ENCODE measurements at places on chromosomes 16 and 17. TPM values are rescaled to one million over a fixed set of nuclear protein-coding genes. Genes with fewer than 3 reads are reported as not detected.
A peak's percentile ranks its signal among the peaks of the same experiment; 100 is the strongest.

DNA sequence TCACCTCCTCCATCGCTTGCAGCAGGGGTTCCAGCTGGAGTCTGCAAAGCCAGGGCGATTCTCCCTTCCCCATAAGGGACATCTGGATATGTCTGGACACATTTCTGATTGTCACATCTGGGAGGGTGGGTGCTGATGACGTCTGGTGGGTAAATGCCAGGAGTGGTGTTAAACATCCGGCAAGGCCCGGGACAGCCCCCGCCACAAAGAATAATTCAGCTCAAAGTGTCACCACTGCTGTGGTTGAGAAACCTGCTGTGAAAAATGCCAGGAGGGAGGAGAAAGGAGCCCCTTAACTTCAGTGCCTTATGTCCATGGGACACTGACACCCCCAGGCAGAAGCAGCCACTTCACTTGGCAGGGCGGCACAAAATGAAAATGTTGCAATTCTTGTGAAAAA, 179.4 kb upstream of the SDK2 start:
- no peaks in the 10 kb centered on the region for H3K36me3 ChIP-seq
- H3K27ac ChIP-seq, result no peak overlapping the region
- DNase-seq, result peak; percentile 14

GRCh38 chr17:65243838-65244625, 106.9 kb downstream of the RGS9 start:
- H3K27ac ChIP-seq, result no peak overlapping the region
- H3K4me1 ChIP-seq, result peaks cover 8% of the 10 kb centered on the region
- H3K36me3 ChIP-seq, result no peaks in the 10 kb centered on the region
- H3K27me3 ChIP-seq, result peaks cover 2% of the 10 kb centered on the region

GRCh38 chr16:17382949-17383863, 87.6 kb downstream of the XYLT1 start:
- no peaks in the 10 kb centered on the region for H3K36me3 ChIP-seq
- H3K27me3 ChIP-seq, result no peaks in the 10 kb centered on the region
- no peak overlapping the region for H3K4me3 ChIP-seq
- H3K27ac ChIP-seq, result no peak overlapping the region
- H3K4me1 ChIP-seq, result peaks cover 29% of the 10 kb centered on the region
- no peak for DNase-seq

GRCh38 chr17:75572713-75573539, 14.7 kb upstream of the MYO15B start:
- no peak for DNase-seq
- no peak overlapping the region for H3K4me3 ChIP-seq
- H3K4me1 ChIP-seq, result no peaks in the 10 kb centered on the region
- H3K27ac ChIP-seq, result no peak overlapping the region
- H3K27me3 ChIP-seq, result no peaks in the 10 kb centered on the region

DNA sequence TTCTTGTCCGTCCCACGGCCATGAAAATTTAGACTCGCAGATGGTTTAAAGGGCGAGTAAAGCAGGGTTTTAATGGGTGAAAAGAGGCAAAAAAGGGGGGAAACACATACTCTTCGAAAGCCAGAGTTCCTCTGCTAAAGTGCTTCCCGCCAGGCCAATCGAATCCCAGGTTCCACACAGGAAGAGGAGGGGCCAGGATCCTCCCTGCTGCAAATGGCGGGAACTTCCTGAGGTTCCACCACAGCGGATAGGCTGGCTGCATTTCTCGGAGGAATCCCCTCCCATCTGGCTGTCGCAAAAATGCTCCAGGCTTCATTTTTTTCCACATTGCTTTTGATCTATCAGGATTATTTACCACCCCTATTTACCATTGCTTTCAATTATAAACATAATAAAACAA, 670.1 kb upstream of the CA10 start:
- H3K4me3 ChIP-seq, result no peak overlapping the region
- H3K27me3 ChIP-seq, result no peaks in the 10 kb centered on the region
- no peak for DNase-seq
- H3K4me1 ChIP-seq, result no peaks in the 10 kb centered on the region
- no peaks in the 10 kb centered on the region for H3K36me3 ChIP-seq
- no peak overlapping the region for H3K27ac ChIP-seq

DNA sequence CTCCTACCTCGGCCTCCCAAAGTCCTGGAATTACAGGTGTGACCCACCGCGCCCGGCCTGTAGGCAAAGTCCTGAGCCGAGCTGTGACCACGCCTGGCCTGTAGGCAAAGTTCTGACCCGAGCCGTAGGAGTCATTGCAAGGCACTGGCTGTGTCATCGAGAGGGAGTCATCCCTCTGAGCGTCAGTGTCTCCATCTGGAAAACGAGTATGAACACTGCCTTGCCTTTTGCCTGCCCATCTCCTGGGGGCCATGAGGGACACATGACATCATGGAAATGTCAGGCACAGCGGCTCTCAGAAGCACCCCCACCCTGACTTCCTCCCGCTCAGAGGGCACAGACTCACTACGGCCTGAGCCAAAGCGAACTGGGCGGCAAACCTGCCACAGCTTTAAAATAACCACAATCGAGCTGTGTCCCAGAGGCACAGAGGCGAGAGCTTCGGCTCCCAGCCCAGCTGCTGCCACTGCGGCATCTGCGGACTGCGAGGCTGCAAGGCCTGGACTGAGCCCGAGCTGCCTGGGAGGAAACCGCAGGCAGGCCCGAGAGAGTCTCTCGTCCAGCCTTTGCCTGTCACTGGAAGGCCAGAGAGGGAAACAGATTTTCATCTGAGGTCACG, 50.8 kb downstream of the RPH3AL start:
- H3K36me3 ChIP-seq, result no peaks in the 10 kb centered on the region
- no peak overlapping the region for H3K4me3 ChIP-seq
- no peaks in the 10 kb centered on the region for H3K4me1 ChIP-seq
- H3K27ac ChIP-seq, result no peak overlapping the region

DNA sequence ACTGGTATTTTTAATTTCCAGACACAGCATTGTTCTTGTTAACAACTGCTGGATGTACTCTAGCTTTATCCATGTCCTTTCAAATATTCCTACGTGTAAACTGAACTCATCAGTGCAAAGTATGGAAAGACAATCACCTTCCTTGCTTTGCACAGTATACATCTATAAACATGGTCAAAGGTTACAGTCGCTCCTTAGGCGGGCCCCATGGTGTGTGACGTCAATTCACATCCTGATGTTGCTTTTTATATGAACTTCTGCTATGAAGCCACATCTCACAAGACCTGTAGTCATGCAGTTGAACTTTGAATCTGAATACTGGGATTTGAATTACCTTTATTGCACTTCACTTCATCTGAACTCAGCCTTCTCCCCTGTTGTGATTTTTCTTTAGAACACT, 447.6 kb upstream of the PSMD7 start:
- no peak overlapping the region for H3K4me3 ChIP-seq
- H3K36me3 ChIP-seq, result no peaks in the 10 kb centered on the region
- no peaks in the 10 kb centered on the region for H3K4me1 ChIP-seq
- DNase-seq, result no peak
- no peak overlapping the region for H3K27ac ChIP-seq
- no peaks in the 10 kb centered on the region for H3K27me3 ChIP-seq

- no peaks in the 10 kb centered on the region for H3K4me1 ChIP-seq
- peaks cover 5% of the 10 kb centered on the region for H3K36me3 ChIP-seq
- no peak for DNase-seq
- H3K4me3 ChIP-seq, result no peak overlapping the region
Observed at GRCh38 chr17:81534157-81535006, 6.2 kb downstream of the FSCN2 start.

DNA sequence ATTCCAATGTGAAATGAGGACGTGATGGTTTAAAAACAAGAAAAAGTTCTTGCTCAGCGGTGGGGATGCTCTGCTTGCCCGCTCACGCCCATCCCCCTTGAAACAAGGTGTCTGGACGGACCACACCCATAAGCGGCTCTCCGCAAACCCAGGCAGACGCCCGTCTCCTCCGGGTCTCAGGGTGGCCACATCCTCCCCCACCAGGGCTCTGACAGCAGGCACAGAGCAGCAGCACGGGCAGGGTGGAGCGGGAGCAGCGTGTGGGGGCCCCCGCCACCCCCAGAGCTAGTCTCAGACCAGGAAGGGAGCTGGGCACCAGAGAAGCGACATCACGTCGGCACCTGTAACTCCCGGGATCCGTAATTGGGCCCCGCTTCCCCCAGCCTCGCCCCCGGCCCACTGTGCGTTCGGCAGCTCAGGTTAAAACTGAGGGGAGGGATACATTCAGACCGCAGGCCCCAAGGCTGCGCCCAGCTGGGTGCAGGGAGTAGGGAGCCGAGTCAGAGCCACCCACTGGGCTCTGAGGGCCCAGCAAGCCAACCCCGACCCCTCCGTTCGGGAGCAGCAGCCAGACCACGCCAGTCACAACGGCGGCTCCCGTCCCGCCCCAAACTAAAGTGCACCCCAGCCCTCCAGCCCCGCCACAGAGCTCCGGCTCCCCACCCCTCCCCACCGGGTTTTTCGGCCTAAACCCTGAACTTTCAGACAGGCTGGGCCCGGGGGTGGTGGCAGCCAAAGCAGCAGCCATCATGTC, 22.0 kb downstream of the CLUH start:
- H3K4me3 ChIP-seq, result no peak overlapping the region
- H3K36me3 ChIP-seq, result peaks cover 3% of the 10 kb centered on the region
- no peaks in the 10 kb centered on the region for H3K27me3 ChIP-seq
- DNase-seq, result peak; percentile 16

DNA sequence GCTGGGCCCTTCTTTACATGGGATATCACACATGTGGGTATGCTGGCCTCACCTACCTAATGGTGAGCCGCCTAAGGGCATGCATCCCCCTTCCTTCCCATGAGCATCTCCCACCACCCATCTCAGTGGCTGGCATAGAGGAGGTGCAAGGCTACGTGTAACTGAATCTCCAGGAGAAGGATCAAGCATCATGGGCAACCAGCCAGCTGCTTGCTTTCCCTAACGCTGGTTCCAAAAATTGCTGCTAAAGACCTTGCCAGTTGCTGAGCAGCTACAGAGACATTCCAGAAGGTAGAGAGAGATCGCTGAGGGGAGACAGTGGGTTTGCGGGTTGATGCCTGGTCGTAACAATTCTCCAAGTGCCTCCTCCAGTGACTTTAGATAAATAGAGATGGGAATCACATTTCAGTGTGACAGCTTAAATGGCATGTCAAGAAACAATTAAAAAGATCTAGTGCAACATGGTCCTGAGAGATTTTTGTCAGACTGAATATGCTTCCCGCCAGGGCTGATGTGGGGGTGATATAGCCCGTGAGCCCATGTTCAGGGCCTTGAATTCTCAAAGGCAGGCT, 378.4 kb upstream of the CDH5 start:
- H3K36me3 ChIP-seq, result no peaks in the 10 kb centered on the region
- H3K27ac ChIP-seq, result no peak overlapping the region
- no peaks in the 10 kb centered on the region for H3K4me1 ChIP-seq
- DNase-seq, result no peak
- no peak overlapping the region for H3K4me3 ChIP-seq

DNA sequence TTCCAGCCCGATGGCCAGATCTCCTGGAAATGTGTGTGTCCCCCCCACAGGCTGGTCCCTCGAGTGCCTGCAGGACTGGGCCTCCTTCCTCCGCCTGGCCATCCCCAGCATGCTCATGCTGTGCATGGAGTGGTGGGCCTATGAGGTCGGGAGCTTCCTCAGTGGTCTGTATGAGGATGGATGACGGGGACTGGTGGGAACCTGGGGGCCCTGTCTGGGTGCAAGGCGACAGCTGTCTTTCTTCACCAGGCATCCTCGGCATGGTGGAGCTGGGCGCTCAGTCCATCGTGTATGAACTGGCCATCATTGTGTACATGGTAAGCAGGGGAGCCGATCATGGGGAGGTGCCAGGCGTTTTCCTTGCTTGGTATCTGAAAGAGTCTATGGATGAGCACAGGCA, 22.1 kb downstream of the SLC47A1 start:
- no peak overlapping the region for H3K4me3 ChIP-seq
- peaks cover 1% of the 10 kb centered on the region for H3K36me3 ChIP-seq
- DNase-seq, result no peak
- peaks cover 12% of the 10 kb centered on the region for H3K27me3 ChIP-seq
- no peak overlapping the region for H3K27ac ChIP-seq

- peaks cover 2% of the 10 kb centered on the region for H3K36me3 ChIP-seq
- H3K27me3 ChIP-seq, result no peaks in the 10 kb centered on the region
- no peak overlapping the region for H3K4me3 ChIP-seq
- no peak overlapping the region for H3K27ac ChIP-seq
Observed at GRCh38 chr17:27834571-27834970, 34.2 kb upstream of the NOS2 start.

GRCh38 chr17:42279776-42280630, 3.8 kb upstream of the STAT5B start:
- H3K4me3 ChIP-seq, result no peak overlapping the region
- H3K4me1 ChIP-seq, result peaks cover 39% of the 10 kb centered on the region
- DNase-seq, result no peak
- H3K27me3 ChIP-seq, result no peaks in the 10 kb centered on the region
- H3K36me3 ChIP-seq, result peaks cover 6% of the 10 kb centered on the region

GRCh38 chr16:84854759-84855158, 35.0 kb downstream of the CRISPLD2 start:
- H3K4me3 ChIP-seq, result no peak overlapping the region
- H3K27ac ChIP-seq, result no peak overlapping the region
- no peaks in the 10 kb centered on the region for H3K27me3 ChIP-seq
- no peak for DNase-seq
- H3K4me1 ChIP-seq, result no peaks in the 10 kb centered on the region
- no peaks in the 10 kb centered on the region for H3K36me3 ChIP-seq

DNA sequence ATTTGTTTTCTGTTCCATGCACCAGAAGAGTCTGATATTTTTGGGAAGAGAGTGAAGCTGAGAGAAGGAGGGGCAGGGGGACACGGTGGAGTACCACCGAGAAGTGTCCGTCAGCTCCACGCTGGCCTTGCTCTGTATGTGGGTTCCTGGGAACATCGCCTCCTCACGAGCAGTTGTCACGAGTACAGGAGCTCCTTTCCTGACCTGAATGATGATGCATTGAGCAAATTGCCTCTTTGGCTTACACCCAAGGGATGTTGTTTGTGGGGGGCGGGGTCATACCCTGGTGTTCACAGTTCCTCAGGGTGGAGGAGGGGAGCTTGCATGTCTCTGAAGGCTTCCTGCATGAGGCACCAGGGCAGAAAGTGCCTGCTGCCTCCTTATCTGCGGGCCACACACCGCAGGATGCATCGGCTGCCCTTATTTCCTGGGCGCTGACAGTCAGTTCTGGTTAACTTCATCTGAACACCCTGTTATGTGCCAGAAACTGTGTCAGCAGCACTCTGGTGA, 36.2 kb downstream of the RGS9 start:
- no peak overlapping the region for H3K4me3 ChIP-seq
- no peaks in the 10 kb centered on the region for H3K36me3 ChIP-seq
- peak; percentile 91 for DNase-seq
- no peaks in the 10 kb centered on the region for H3K27me3 ChIP-seq

GRCh38 chr16:49498264-49498663, 124.7 kb downstream of the C16orf78 start:
- no peak overlapping the region for H3K4me3 ChIP-seq
- H3K27me3 ChIP-seq, result no peaks in the 10 kb centered on the region
- peaks cover 1% of the 10 kb centered on the region for H3K4me1 ChIP-seq
- H3K36me3 ChIP-seq, result no peaks in the 10 kb centered on the region
- H3K27ac ChIP-seq, result no peak overlapping the region

GRCh38 chr17:37698911-37699255, 46.0 kb downstream of the HNF1B start:
- peaks cover 24% of the 10 kb centered on the region for H3K27me3 ChIP-seq
- H3K4me1 ChIP-seq, result peaks cover 15% of the 10 kb centered on the region
- H3K36me3 ChIP-seq, result no peaks in the 10 kb centered on the region
- no peak overlapping the region for H3K27ac ChIP-seq
- peak; percentile 14 for DNase-seq

KRT20 gene
- not detected for total RNA-seq

CX3CL1 gene
- total RNA-seq, result not detected

All from activated CD4-positive, alpha-beta memory T cell treated with anti-CD3 and anti-CD28 coated beads for 36 hours (primary cell).